ENCODE measurements at places on chromosomes 3 and 15.
A peak's percentile ranks its signal among the peaks of the same experiment; 100 is the strongest.

GRCh38 chr3:38630606-38631005 lies 18.9 kb downstream of the SCN5A start:
- no peak for DNase-seq

DNA sequence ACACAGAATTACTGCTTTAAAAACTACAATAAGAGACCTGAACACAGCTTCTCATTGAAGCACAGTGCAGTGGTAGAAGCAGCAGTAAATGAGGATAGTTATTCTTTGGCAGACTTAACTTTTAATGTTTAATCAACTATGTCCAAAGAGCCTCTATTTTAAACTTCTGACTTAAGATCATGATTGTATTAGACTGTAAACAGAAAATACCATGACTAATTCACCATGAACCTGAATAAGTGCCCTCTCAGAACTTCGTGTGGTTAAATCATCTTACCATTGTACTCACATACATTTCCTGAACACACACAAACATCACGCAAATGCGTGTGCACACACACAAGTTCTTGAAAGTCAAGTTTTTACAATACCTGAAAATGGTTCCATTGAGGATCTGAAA lies 13.9 kb downstream of the CEP152 start:
- DNase-seq: no peak

- DNase-seq: peak; percentile 4
Observed at GRCh38 chr3:149339931-149340309, 6.5 kb upstream of the TM4SF18 start.

- DNase-seq: no peak
Observed at GRCh38 chr3:46282696-46283095, 40.4 kb downstream of the CCR3 start.

- DNase-seq: no peak
Observed at GRCh38 chr15:100235030-100235617, 106.7 kb downstream of the ADAMTS17 start.

GRCh38 chr15:56052395-56053045 lies 59.1 kb upstream of the NEDD4 start:
- no peak for DNase-seq

- DNase-seq: no peak
Observed at GRCh38 chr3:146912241-146913015, 307.3 kb upstream of the PLSCR5 start.

- no peak for DNase-seq
Observed at GRCh38 chr15:57881361-57881760, 174.8 kb downstream of the POLR2M start.

DNA sequence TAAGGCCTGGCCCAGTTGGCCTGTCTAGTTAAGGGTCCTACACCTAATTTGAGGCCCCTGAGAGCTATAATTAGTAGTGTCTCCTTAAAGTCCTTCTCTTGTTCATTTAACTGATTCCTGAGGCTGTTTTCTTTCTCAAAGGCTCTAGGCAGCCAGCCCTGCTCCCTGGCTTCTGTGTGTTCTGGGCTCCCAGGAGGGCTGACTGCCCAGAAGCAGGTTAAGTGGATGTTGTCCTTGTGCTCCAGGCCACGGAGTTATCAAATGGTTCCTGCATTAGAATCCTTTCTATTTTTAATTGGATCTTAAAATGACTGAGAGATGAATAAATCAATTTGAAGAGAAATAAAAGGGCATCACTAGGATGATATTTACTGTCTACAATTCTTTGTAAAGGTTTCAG lies 140.0 kb downstream of the SNRK start:
- no peak for DNase-seq

DNA sequence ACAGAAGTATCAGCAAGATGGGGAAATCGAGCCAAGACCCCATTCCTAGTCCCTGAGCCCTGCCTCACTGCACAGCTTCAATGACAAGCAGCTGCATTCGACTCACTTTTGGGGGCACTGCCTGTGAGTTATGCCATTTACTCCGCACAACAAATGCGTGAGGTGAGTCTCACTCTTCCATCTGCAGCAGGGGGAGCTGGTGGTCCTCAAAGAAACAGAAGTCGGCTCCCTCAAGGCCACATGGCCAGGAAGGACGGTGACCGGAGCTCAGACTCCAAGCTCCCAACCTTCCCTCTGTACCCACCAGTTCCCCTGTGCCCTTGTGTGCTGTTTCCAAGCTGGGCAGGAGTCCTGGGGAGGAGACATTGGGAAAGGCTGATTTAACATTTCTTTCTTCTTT lies 127.7 kb upstream of the IQSEC1 start:
- no peak for DNase-seq

GRCh38 chr15:37097144-37097919 lies 3.0 kb downstream of the MEIS2 start:
- no peak for DNase-seq

- no peak for DNase-seq
Observed at GRCh38 chr15:98121957-98122356, 161.5 kb downstream of the ARRDC4 start.

DNA sequence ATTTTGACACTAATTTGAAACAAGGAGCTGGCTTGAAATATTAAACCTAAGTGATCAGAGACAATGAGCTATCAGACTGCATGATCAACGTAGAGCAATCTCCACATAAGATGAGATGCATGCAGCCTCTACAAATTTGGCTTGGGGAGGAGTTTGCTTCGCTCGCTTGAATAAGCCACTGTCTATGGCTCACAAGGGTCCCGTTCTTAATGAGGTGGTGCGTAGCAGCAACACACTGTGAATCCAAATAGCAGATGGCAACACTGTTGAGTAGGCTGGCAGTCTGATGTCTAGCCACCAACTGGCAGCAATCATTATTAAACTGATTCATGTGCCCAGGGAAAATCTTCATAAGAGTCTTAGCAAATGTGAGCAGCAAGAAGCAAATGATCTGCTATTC lies 125.4 kb upstream of the CCDC54 start:
- no peak for DNase-seq

DNA sequence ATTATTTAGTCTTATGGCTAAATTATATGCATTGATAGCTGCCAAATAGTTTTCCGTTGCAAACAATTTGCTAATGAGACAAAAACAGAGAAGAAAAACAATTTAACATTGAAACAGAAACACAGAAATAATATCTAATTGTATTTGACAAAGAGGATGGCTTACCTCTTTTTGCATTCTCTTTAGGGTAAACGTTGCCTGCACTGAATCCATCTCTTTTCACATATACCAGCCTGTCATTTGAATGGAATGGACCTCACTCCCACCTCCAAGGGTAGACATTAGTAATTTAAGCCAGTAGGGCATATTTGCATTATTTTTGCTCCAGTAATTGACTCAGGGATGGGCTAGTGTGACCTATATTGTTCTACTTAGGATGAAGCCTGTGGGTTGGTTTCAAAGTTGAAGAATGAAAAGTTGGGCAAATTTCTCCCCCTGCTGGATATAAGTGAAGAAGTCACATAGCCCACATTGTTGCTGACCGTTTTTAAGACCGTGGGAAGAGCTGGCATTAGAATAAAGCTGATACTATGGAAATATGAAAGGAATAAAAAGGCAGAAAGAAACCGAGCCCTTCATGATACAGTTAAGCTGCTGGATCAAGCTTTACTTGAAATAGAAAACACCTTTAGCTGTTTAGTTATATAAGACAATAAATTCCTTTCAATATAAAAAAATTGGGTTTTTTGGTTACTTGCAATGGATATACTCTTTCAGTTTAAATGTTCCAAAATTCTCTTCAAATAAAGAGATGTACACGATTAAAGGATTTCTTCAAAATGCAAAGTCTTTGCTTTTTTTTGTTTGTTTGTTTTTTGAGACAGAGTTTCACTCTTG lies 26.9 kb downstream of the PIERCE2 start:
- DNase-seq: no peak

DNA sequence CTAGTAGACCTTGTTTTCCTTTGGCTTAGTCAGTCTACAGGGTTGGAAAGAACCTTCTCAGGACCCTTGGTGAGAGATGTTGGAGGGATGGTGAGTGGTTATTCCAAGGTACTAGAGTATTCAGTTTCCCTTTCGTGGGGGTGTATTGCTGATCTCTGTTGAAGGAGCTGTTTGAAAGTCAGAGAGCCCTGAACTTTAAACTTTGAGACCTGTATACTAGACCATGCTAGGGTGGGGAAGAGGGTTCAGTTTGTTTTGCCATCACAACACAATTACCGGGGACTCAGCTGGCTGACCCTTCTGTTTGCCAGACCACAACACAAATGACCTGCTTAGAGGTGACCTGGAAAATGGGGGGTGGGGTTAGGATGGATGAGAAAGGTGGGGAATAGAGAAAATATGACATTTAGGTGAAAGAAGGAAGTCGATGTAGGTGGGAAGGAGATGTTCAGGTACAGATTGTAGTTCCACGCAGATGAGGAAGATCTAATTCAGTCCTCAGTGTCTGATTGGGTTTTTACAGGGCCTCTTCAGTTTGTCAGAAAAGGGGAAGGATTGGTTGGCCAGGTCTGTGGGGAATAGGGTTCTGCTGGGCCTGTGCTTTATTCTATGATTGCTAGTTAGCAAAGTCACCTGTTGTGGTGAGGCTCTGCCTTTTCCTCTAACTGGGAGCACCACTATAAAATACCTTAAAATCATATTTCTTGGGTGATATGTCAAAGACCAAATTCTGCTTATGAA lies 6.8 kb downstream of the UBE2E2 start:
- DNase-seq: no peak

DNA sequence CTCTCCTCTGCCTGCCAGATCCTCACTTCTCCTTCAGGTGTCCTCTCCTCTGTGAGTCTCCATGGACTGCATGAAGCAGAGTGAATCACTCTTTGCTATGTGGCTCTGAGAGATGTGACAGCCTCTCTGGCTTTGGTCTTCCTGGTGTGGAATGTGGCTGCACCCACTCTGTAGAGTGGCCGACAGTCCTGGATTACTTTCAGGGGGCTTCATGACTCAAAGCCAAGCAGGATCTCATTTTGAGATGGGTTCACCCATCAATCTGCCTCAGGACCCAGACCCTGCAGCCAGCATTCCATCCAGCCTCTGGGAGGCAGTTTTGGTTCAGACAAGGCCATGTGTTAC lies 221.9 kb upstream of the LYSMD4 start:
- DNase-seq: no peak

- no peak for DNase-seq
Observed at GRCh38 chr3:179744667-179745066, 91.8 kb downstream of the USP13 start.

- DNase-seq: no peak
Observed at GRCh38 chr3:20878691-20879090, 692.7 kb upstream of the SGO1 start.

- DNase-seq: no peak
Observed at GRCh38 chr3:158430448-158430847, 140.5 kb upstream of the MLF1 start.

GRCh38 chr15:91484141-91484540 lies 369.4 kb upstream of the SLCO3A1 start:
- DNase-seq: no peak

DNA sequence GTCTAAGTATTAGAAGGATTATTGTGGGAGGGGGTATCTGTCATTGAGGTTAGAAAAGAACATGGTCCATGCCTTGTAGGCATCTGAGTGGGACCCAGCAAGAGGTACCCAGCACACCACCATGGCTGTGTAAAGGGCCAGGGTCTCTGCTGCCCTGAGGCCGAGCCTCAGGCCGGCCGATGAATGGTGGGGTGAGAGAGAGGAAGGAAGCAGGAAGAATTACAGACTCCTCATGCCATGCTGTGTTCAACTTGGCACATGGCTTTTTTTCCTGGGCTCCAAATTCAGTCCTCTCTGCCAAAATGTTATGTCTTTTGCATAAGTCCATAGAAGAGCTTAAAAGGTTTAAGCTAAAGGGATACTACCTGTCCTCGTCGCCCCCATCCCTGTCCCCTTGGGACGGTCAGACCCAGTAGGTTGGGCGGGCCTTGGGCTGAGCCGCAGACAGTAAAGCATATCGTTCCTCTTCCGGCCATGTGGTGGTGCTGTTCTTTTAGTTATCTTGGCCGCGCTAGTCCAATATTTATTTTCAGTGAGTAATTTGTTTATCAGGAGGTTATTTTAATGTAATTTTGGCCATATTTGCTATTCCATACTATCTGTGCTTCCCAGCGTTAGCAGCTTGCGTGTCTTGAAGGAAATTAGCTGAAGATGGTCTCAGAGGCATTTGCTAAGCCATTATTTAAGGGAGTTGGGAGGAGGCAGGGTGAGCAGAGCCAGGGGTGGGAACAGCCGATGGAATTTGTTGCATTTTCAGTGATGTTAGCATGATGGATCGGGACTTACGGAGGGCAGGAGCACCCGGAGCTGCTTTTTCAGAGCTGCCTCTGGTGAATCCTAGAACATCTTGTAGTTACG lies 152.4 kb downstream of the AGBL1 start:
- no peak for DNase-seq

DNA sequence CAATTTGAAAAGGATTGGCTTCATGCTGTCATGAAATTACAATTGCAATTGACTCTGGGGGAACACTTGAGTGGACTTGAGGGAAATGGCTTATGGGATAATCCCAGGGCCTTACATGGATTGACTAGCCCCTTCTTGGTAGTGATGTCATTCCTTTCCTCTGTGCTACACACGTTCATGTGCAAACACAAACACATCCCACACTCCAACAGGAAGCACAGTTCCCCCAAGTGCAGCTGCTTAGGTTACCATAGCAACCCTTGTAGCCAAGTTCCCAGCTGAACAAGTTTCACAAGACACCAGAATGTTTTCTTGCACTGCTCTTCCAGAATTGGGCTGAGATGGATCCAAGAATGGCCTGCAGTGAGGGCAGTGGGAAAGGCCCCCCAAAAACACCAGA lies 217.0 kb downstream of the ZNF621 start:
- no peak for DNase-seq

DNA sequence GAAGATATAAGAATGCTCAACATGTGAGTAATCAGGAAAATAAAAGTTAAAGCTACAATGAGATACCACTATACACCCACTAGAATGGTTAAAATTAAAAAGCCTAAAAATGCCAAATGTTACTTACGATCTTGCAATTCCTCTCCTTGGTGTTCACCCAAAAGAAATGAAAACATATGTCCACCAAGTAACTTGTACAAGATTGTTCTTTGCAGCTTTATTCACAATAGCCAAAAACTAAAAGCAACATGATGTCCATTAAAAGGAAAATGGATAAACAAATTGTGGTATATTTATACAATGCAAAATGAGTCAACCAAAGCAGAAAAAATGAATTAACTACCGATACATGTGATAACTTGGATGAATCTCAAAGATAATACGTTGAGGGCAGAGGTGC lies 301.6 kb upstream of the THBS1 start:
- DNase-seq: no peak

DNA sequence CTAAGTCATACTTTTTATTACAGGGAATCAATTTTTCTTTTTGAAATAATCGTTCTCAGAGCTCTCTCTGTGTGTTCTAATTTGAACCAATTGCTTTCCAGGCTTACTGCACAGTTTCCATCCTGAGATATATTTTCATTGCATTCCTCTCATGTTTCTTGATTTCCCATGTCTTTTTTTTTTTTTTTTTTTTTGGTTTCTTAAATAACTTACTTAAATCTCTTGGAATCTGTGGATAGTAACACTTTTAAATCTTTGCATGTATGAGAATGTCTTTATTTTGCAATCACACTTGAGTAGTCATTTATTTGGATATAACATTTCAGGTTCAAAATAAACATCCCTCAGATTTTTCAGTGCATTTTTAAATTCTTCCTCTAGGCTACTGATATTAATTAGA lies 14.5 kb upstream of the ABTB1 start:
- no peak for DNase-seq

GRCh38 chr3:12138044-12138443 lies 20.7 kb downstream of the TIMP4 start:
- DNase-seq: no peak

Data from bone marrow (tissue), 2 donors.